Stimulated activated CD8-positive, alpha-beta memory T cell treated with anti-CD3 and anti-CD28 coated beads, Interleukin-4, amount 100 ng/mL, for 48 hours (primary cell): ENCODE measurements at places on chromosomes 7 and 10.

DNA sequence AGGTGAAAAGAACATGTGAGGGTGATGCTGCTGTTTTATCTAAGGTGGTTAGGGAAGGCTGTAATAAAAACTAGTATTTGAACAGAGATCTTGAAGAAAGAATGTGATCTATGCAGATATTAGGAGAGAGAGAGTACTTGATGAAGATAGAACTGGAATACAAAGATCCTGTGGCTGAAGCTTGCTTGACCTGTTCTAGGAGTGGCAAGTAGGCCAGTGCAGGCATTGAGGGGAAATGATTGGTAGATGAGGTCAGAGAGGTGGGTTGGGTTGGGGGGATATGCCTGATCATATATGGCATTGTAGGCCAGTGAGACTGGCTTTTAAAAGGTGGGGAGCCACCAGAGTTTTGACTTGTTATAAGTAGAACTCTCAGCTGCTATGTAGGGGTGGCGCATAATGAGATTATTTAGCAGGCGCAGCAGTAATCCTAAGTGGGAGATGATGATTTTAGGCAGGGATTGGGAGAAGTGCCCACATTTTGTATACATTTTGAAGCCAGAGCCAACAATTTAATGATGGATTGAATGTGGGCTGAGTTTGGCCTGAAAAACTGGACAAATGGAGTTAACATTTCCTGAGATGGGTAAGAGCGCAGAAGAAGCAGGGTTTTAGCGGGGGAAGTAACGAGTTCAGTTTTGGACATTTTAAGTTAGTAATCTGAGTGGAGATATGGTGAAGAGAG lies 8.2 kb downstream of the CCSER2 start:
- DNase-seq, result no peak

- no peak for DNase-seq
These were observed 48.4 kb upstream of the INPP5A start for GRCh38 chr10:132489053-132489703.

DNA sequence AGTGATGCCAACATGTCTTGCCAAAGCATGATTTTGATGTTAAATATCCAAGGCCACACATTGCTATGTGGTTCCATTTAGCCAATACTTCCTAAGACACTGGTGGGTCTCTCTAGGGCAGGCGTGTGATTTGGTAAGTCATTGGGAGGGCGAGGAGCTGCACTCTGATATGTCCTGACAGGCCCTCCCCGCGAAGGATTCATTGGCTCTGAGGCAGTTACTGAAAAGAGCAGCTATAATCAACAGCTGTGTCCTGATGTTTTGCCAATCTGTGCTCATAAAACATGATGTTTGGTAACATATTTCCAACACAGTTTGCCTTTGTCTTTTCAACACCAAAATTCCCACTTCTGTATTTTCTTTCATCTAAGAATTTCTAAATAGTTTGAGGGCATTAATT lies 646.7 kb downstream of the PARD3 start:
- no peak for DNase-seq

- no peak for DNase-seq
These were observed 44.7 kb downstream of the TBXAS1 start for GRCh38 chr7:139873593-139874301.

DNA sequence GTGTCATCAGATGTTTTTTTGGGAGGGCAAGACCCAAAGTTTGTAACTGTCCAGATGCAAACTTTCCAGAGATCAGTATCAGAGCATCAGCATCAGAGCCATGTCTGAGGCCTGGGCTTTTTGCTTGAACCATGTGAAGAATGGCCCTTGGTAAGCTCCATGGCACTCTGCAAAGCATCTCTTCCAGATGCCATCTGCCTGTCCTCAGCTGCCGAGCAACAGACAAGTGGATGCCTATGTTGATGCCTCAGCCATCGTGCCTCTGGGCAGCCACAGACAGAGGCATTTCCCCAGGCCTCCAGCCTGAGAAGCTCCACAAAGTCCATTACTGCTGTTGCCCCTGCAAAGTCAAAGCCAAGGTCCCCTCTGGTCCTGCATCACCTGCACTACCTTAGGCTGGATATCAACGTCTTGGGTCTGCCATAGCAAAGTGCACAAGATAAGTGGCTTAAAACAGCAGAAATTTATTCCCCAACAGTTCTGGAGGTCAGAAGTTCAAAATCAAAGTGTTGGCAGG lies 670.2 kb upstream of the MKI67 start:
- no peak for DNase-seq

DNA sequence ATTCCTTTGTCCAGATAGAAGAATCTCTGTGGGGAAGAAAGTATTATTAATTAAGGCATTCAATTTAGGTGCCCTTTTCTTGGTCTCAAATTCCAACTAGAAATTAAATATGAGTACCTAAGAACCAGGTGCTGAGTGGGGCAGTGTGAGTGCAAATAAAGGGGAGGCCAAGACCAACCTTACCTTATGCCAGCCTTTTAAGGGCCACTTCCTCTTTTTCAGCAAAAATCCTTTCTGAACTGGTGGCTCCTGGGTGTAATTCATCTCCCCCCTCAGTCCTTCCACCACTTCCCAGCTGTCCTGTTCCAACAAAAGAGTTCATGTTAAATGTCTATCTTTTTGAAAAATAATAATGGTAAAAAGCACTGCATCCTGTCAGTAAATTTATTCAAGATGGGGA lies 108.2 kb downstream of the OSBPL3 start:
- DNase-seq, result no peak

DNA sequence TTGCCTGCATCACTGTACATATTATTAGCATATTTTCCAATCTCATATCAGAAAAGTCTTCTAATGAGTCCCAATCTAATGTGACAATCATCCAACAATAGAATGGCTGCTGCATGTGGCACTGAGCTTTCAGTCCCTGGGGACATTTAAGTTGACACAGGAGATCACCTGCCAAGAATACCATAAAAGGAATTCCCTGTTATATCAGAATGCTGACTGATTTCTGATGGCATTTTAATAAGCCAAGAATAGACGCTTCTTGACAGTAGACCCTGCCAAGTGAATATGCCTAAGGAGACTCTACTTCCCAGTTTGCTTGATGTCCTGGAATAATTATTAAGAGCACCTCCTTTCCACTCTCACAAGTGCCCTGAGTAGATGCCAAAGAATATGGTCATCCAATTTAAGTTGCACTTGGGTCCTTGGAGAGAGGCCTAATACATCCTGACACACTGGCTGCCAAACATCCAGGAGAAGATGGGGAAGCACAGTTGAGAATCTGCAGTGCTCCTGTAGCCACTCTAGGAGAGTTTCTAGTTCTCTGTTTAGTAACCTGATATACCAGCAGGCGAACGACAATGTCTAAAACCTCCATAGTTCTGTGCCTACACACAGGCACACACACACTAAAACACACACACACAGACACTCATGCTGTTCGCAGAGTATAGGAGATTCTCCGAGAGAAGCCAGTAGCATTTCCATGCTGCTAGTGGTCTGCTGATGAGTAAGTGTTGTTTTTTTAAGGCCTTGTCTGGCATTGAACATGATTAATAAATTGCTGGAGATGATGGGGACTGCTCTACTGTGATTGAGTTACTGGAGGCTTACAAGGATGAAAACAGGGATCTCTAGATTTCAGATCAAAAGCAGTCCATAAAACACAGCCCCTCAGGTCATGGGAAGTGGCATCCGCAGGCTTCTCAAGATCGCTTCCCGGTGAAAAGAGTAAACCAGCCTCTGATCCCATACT lies 369.6 kb downstream of the KCNMA1 start:
- DNase-seq, result no peak

DNA sequence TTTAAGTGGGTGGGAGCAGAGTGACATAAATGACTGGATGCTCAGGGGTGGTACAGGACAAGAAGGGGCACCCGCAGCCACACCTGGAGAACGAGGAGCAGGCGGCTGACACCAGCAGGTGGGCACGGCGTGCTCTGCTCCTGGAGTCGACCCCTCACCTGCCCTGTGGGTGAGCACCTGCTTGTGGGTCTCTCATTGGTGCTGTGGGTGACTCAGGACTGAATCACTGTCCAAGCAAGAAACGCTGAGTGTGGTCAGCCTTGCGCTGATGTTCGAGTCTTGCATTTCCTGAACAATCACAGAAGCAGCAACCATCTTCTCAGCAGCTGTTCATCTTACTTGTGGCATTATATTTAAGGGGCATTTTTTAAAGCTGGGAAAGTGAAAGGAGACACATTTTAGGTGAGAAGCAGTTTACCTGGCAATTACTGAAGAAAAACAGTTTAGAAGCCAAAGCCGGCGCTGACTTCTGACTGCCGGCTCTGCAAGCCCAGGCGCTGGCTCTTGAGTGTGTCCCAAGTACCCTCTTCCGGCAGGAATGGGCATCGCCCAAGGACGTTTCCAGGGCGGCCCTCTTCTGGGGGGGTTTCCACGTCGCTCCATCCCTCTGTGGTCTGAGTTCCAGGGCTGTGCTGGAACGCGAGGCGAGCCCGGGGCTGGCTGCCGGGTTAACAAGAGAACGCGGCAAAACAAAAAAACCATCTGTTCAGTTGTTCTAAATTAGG lies 145.2 kb upstream of the PFKP start:
- DNase-seq, result no peak

GRCh38 chr7:24858108-24858977 lies 101.1 kb upstream of the GSDME start:
- DNase-seq, result no peak

- DNase-seq, result no peak
These were observed 3.8 kb upstream of the CELF2 start for GRCh38 chr10:11013836-11014235.

DNA sequence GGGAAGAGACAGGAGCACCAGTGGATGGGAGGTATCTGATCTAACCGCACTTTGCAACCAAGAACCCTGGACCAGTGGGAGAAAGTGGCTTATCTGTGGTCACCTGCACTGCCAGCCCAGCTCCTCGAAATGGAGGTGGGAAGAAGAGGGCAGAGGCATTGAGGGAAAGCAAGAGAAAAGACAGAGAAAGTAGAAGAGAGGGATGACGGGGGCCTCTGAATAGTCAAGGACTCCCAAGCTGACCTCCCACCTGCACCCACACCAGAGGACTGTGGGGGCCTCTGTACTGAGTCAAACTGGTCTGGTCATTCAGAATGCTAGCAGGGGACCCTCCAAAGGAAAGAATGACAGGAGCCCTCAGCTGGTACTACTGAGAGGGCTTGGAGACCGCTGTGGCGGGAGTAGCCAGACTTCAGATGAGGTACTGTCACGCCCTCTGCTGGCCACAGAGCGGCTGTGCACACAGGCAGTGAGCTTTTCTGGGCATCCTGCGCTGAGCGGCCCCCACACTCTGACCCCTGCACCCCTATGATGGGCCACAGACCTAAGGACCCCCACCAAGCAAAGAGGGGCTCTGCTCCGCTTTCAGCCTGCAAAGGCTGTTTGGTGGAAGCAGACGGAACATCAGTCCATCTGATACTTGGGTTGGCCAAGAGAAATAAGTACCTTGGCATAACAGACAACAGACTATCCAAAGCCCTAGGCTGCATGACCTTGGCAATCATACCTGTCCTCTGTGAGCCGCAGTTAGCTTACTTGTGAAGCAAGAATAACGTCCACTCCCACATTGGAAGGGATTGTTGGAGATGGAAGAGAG lies 112.9 kb downstream of the COL13A1 start:
- peak; percentile 81 for DNase-seq

GRCh38 chr10:986137-986825 lies 2.0 kb upstream of the GTPBP4 start:
- no peak for DNase-seq

DNA sequence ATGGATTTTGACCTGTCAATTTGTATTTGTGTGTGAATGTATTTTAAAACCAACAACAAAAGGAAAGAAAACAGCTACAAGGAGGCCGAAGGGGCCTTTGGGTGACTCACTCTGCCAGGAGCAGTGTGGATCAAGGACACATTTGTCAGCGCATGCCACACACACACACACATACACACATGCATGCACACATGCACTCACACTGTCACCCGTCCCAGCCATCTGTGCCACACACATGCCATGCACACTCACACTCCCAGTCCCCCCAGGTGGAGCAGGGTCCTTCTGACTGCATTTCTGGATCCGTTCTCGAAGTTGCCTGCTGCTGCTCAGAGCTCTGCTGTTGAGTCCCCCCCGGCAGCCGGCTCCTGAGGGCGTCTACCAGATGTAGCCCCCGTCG lies 26.0 kb downstream of the SPOCK2 start:
- no peak for DNase-seq
